ENCODE measurements at places on chromosomes 5 and 9.

DNA sequence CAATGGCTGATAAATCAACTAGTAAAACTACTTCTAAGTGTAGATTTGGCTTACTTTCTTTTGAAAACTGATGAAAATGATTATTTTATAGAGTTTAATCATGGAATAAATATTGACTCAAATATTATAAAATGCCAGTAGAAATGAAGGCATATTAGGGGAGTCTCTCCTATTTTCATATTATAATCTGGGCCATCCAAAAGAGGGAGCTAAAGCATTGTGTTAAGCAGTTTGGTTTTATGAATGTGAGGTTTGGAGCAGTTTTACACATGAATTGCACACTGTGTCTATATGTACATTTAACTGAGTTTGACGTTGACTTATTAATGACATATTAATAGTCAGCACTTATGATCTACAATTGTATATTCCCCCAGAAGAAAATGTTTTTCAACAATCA is 17.4 kb downstream of the CDH9 start:
- DNase-seq = peak; percentile 20

DNA sequence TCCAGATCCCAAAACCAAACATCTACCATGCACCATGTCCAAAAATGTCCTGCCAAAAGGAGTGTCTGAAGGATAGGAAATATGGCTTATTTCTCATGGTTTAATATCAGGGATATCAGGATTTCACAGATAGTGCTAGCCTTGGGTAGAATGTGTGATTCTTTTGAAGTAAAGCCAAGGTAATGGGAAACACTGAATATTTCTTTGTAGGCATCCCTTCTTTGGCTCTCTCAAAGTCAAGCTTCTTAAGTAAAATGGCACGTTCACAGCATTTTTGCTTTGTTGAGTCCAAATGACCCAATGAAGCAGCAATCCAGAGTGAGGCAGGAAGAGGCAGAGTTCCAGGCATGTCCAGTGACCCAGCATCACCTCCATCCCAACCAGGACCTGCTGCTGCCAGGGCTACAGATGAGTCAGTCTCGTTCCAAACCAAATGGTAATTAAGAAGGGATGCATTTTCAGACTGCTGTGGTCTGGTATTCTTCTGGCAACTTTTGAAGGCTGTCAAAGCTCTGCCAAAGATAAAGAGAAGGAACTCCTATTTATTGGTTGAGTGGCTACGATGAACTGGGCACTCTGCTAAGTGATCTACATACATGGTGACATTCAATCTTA is 678.8 kb upstream of the KLF4 start:
- DNase-seq = no peak

DNA sequence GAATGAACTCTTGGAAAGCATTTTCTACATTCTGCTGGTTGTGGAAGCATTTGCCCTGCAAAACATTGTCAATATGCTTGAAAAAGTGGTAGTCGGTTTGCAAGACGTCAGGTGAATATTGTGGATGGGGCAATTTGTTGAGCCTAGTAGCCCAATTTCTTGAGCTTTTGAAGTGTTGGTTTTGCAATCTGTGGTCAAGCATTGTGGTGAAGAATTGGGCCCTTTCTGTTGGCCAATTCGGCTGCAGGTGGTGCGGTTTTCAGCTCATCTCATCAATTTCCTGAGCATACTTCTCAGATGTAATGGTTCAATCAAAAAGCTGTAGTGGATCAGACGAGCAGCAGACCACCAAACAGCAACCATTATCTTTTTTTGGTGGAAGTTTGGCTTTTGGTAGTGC is 426.8 kb upstream of the CDH9 start:
- DNase-seq = no peak

GRCh38 chr5:458547-459353 is 15.8 kb downstream of the EXOC3 start:
- no peak for DNase-seq

GRCh38 chr5:68407311-68408239 is 192.0 kb downstream of the PIK3R1 start:
- DNase-seq = no peak

DNA sequence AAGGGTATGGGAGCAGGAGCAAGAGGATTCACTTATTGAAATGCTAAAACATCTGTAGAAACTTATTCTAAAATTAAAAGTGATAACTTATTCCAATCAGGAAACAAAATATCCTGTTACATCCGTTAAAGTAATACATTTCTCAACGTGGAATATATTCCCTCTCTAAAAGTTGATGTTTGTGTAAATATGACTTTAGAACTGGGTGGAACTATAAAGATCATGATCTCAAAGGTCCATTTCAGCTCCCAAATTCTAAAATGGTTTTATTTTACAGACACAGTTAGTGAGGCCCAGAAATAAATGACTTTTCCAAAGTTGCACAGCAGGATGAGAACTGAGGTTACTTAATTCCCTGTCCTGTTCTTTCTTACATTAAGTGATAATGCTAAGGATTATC is 21.1 kb downstream of the ISOC1 start:
- DNase-seq = no peak

- DNase-seq = no peak
Measured at GRCh38 chr5:149886060-149886459, 58.5 kb downstream of the PDE6A start.

DNA sequence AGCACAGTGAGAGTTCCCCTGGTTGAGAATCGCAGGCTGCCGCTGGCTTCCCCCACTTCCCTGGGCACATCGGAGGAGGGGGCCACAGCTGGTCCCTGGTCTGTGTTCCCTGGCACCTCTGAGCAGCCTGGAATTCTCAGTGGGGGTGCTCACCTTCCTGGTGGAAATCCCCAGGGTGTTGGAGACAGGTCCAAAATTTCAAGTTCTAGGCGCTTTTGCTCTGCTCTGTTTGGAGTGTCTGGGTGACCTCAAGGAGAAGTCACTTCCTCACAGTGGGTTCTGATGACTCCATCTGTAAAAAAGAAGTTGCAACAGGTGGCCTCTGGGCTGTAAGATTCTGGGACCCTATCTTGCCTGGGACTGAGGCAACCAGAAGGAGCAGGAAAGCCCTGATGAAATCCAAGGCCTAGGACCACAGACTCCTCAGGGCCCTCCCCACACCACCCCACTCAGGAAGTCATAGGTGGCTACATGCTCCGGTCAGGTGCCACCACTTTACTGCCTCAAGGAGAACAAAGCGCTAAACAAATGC is at the start of gene TRAF1:
Gene TRAF1, minus strand, starts transcription at position 400 of the 532 bp plus-strand sequence. CDS start 721 bp downstream, outside the sequence.
- DNase-seq = no peak

- DNase-seq = no peak
Measured at GRCh38 chr9:20908461-20908860, 123.0 kb downstream of the HACD4 start.

DNA sequence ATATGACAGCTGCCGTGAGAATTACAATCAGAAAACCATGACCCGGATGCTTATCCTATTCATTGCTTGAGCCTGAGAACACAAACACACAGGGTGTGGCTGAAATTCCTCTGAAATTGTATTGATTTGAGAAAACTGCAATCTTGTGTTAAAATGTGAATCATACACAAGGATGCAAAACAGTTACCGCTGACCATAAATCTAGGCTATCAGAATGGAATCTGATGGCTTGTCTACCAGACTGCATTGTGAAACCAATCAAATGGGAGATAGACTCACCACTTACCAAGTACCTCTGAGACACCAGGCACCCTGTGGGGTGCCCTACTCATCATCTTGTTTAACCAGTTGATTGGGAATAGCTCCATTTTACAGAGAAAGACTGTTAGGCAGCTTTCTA is 188.7 kb upstream of the MSX2 start:
- DNase-seq = no peak

DNA sequence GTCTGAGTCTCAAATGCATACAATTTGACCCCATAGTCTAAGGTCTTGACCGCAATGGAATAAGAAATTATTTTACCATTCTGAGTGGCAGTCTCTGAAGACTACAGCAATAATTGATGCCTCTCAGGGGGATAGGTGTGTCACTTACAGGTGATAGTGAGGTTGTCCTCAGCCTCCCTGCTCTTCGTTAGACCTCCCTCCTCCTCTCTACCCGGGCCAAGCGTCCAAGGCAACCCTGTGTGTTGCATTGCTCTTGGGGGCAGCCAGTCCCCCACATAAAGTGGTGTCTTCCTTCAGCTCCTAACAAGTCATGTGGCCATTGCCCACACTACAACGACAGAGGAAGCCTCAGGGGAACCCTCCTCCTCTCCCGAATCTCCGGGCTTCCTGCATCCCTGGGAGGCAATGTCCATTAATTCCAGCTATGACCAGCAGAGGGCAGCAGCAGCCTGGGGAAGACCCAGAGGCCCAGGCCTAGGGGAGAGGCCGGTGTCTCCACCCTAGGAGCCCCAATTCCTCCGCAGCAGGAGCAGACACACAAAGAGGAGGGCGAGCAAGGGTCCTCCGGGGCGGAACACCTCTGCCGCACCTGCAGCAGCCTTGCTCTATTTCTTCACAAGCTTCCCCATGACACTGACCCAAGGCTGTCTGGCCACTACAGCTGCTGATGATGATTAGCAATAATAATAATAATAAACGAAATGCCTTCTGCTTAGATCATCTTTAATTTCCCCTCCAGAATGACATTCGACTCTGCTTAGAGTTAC is 134.8 kb downstream of the KCNIP1 start:
- peak; percentile 72 for DNase-seq

- no peak for DNase-seq
Measured at GRCh38 chr5:16051246-16051755, 128.3 kb downstream of the MARCHF11 start.

DNA sequence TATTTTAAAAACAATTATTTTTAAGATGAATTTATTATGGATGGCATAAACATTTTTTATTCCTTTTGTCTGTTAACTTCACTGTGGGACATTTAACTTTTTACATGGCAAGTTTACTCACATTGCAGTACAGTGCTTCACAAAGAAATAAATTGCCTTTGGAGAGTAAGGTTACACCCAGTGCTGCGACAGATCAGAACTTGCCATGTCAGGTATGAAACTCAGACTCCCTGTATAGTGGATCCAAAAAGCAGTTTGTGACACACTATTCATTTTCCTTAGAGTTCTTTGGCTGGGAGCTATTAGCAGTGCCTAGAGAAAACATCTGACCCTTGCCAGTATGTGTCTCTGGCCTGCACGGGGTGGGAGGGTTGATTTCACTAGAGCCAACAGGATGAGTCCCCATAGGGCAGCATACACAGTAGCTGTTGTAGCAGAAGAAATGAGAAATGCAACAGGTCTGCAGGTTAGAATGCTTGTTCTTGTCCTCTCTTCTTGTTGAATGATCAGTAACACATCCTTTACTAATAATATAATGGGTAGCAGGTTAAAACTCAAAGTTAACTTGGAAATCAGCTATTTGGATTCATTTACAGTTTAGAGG is 42.9 kb downstream of the STARD4 start:
- DNase-seq = no peak

DNA sequence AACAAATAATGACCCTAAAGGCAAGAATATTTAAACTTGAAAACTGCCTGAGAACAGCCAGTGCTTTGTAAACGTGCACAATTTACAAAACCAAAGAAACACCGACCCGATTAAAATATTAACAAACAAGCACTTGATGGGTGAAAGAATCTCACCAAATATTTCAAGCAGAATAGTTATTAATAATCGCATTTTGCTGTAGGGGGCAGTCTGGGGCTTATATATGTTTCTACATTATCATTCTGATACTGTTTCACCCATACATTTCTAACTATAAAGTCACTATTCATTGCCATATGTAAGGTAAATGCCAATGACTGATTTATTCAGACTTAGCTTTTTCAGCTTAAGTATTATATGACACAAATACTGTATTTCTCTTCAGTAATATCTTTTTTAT is 37.7 kb downstream of the UBAP2 start:
- DNase-seq = no peak

- DNase-seq = peak; percentile 96
Measured at GRCh38 chr9:114250235-114250568, 72.7 kb upstream of the ORM1 start.

DNA sequence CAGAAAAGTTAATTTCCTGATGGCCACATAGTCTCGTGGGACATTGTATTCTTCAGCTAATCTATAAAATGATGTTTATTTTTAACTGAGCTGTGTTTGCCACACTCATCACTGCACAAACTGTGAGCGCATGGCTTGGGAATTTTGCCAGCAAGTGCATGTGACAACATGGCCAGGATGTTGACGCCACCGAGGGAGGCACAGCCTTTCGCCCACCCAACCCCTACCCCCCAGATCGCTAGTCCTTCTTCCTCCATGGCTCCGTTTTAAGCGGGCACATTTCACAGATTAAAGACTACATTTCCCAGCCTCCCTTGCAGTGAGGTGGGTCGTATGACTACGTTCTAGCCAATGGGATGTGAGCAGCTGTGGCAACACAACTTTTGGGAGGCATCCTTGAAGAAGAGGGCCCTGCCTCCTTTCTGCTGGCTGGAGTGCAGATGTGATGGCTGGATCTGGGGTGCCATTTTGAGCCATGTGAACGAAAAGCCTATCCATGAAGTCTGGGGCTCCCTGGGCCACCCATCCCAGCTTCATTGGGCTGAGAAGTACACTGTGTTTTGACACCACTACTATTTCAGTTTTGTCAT is 7.9 kb downstream of the NRARP start:
- peak; percentile 56 for DNase-seq

- no peak for DNase-seq
Measured at GRCh38 chr9:77648234-77649108, at the start of gene GNA14. TSS of gene GNA14 (minus strand) at chr9:77648322. CDS start at chr9:77647793, 529 bp downstream.

GRCh38 chr5:100518377-100518776 is 16.8 kb upstream of the FAM174A start:
- no peak for DNase-seq

- peak; percentile 42 for DNase-seq
Measured at GRCh38 chr5:94693845-94694370, 75.4 kb downstream of the SLF1 start.

GRCh38 chr9:16515207-16515606 is 355.3 kb downstream of the BNC2 start:
- DNase-seq = no peak

- no peak for DNase-seq
Measured at GRCh38 chr9:116055536-116055935, 98.1 kb upstream of the PAPPA start.

GRCh38 chr5:83471405-83472212 is at the start of gene VCAN:
TSS of gene VCAN (plus strand) at chr5:83471744. CDS start at chr5:83483519, 11,775 bp downstream.
- DNase-seq = peak; percentile 48

- DNase-seq = peak; percentile 41
Measured at GRCh38 chr5:16617274-16617968, 624 bp upstream of the RETREG1 start.

GRCh38 chr5:171715551-171715950 is 70.1 kb upstream of the SMIM23 start:
- no peak for DNase-seq

GRCh38 chr5:179232091-179232735 is 113.0 kb downstream of the ADAMTS2 start:
- no peak for DNase-seq

DNA sequence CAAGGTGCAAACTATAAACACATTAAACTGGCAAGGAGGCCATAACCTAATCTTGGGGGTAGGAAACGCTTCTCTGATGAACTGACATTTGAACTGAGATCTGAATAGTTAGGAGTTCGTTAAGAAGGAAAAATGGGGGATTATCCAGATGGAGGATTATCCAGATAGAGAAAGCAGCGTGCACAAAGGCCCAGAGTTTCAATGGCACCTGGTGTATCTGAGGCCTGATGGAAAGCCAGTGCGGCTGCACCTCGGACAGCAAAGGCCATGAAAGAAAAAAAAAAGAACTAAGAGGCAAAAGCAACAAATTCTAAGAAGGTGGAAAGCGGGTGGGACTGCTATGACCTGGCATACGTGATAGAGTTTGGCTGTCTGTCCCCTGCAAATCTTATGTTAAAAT is 13.0 kb upstream of the CTNNAL1 start:
- no peak for DNase-seq
